Calu3 (cell line): ENCODE measurements at places on chromosomes 4 and X. TPM values are rescaled to one million over a fixed set of nuclear protein-coding genes. Genes with fewer than 3 reads are reported as not detected.

Gene ABCG2
- 0.24 and 0.44 TPM in 2 replicates for total RNA-seq

Gene TMEM255A
- not detected in 2 replicates for total RNA-seq

Gene LUZP4
- not detected in 2 replicates for total RNA-seq

Gene SCRG1
- not detected in 2 replicates for total RNA-seq

Gene SLC10A4
- 0.59 and 0.61 TPM in 2 replicates for total RNA-seq

Gene MTNR1A
- total RNA-seq = 1.6 and 2.9 TPM in 2 replicates

Gene SASH3
- not detected in 2 replicates for total RNA-seq

Gene RNF212
- not detected in 2 replicates for total RNA-seq

GRCh38 chr4:122480655-122481487 lies 24.3 kb upstream of the IL2 start:
- DNase-seq = no peak

- no peak for DNase-seq
Observed at GRCh38 chr4:31126881-31127398, 406.8 kb downstream of the PCDH7 start.

DNA sequence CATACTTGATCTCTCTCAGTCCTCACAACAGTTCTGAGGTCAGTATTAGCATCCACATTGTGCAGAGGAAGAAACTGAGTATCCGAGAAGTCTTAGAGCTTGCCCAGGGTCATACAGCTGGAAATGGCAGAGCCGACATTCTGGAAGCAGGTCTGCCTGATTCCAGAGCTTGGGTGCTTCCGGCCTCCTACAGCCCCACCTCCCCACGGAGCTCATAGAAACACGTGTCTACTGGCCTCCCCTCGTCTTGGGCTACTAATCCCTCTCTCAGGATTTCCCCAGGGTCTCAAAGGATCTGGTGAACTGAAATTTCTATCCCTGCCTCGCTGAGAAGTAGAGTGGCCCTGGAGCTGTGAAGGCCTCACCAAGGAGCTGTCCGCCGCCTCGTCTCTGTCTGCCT lies 12.0 kb upstream of the KDM5C start:
- DNase-seq = no peak

DNA sequence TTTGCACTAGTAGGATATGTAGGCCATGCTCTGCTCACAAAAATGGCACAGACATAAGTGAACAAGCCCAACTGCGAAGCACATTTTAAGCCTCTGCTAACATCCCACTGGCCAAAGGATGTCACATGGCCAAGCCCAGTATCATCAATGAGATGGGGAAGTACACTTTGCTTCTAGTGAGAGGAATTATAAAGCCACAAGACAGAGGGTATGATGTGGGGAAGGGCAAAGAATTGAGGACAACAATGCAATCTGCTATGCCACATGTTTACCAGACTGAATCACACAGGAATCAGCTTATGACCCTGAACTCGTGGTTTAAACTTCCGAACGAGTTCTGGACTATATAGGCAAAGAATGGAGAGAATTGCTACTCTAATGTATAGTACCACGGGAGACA lies 39.1 kb downstream of the SUPT20HL1 start:
- no peak for DNase-seq

DNA sequence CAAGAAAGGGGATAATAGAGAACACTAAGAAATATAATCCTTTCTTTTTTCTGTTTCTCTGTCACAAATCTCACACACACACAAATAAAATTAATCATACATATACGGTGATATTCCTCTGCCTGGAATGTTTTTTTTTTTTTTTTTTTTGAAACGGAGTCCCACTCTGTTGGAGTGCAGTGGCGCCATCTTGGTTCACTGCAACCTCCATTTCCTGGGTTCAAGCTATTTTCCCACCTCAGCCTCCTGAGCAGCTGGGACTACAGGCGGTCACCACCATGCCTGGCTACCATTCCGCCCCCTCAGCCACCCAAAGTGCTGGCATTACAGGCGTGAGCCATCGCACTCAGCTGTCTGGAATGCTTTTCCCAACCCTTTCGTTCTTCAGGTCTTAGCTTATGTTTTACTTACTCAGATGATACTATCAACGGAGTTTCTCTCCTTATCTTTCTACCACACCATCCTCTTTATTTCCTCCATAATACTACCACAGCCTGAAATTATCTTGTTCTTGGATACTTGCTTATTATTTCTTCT lies 69.3 kb downstream of the ANKRD17 start:
- DNase-seq = no peak

DNA sequence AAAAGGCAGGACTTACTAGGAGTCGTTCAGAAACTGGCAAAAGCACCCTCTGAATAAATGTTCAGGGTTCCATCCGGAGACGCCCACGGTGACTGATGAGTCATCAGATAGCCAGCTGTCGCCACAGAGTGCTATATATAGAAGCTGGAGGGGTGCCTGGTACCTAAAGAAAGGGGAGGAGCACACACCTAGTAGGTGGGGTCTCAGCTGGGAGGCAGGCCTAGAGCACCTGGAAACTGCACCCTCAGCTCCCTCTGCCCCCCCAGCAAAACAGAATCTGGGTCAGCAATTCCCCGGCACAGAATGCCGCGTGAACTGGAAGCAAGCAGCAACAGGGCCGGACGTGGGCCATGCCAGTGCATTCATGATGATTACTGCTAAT lies 242.0 kb downstream of the BCOR start:
- peak; percentile 45 for DNase-seq

GRCh38 chr4:24842356-24842755 lies 47.0 kb downstream of the SOD3 start:
- no peak for DNase-seq

DNA sequence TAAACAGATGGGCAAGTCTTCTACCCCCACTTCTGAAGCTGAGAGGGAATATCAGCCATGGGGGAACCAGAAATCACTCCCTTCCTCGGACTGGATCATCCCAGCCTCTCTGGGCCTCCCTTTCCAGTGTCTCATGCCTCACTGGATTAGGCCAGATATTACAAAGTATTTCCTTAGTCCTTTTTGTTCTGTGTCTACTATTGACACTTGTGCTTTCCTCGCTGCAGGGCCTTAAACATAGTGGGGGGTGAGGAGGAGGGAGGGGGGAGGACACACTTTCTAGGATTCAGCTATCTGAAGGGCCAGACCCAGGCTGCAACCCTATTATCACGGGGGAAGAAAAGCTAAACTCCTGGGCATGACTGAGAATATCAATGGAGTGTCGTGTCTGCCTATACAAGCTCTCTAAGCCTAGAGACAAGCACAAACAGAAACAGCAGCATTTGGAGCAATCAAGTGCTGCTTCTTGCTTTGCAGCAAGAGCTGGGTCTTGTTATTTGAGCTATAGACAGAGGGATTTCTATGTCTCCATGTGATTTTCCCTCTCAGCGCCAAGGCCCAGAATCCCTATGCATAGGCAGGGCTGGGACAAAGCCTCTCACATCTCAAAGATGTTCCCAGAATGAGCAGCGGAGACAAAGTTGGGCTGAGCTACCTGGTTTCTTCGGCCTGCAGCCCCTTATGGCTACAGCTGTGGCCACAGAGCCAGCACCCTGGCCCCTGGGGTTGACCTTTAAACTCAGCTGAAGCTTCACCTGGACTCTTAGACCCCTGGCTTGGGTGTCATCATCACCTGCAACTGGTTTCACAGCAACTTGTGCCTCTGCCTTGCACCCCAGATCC lies 20.2 kb downstream of the PJA1 start:
- no peak for DNase-seq

DNA sequence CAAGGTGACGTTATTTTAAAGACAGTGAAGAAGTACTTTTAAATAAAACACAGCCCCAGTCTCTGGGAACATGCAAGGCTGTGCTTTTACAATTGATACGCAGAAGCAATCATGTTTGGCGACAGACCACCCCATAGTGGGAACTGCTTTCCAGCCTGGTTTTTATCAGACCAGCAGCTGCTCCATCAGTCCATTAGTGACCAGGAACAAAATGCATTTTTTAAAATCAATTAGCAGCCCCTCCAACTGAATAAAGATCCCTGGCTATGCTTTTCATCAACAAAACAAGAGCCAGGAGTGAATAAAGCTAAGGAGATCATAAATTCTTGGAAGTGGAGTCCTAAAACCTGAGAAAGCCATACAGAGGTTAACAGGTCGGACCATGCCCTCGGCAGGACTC lies 153.0 kb upstream of the TENM3 start:
- DNase-seq = no peak

DNA sequence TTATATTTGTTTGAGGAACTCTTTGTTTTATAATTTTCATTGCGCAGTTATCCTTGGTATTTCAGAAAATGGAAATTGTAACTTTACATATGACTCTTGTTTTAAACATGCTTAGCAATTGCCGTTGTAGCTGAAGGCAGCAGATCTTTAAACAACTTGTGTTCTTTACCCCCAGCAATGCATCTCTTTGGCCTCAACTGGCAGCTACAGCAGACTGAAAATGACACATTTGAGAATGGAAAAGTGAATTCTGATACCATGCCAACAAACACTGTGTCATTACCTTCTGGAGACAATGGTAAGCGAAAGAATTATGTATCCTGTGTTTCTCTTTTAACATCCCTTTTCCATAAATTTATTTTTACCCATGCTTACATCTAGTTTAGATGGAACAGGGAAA lies 263.6 kb downstream of the DCTD start:
- DNase-seq = no peak

DNA sequence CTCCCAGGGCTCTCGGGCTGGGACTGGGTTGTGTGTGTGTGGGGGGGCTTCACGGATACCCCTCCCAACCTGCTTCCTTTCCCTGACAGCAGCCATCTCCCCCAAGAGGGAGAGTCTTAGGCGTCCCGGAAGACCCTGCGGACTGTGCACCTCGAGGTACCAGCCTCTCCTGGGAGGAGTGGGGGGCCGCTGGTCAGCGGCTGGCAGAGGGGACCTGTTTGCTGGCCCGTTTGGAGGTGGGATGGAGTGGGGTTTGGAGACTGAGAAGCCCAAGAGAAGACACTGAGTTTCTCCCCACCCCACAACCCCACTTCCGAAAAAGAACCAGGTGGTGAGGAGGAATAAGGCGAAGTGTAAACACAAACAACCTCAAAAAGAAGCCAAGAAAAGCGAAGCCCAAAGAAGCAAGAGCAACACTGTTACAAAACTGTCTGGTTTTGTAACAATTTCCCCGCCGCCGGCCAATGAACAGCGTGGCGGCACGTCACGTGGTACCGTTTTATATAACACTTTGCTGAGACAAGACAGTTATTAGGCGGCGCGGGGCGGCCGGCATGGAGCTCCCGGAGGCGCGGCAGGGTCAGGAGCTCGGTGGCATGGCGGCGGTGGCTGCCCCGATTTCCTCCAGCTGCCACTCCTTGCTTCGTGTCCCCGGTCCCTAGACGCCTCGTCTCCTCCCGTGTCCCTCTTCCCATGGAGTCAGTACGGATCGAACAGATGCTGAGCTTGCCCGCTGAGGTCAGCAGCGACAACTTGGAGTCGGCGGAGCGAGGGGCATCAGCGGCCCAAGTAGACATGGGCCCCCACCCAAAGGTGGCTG lies at the start of gene LONRF3:
Gene LONRF3, plus strand, starts transcription at position 531 of the 820 bp plus-strand sequence. Its CDS starts 163 bp downstream, at position 694.
- DNase-seq = peak; percentile 44

DNA sequence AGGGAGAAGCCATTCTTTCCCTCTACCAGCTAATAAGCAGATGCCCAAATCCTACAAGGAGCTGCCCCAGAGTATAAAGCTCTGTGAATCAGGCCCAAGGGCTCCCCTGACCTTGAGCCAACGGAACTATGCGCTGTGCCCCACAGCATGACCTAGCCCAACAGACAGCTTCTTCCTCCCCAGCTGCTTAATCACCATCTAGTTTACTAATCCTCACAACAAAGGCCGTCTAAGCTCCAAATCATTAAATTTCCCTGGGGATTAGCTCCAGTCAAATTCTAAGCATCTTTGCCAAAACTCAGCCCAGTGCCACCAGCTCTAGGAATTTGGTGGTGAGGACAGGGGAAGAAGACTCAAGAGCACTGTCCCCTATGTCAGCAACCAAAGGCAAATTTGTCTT lies 113.1 kb downstream of the SHROOM4 start:
- no peak for DNase-seq

- peak; percentile 79 for DNase-seq
Observed at GRCh38 chrX:46978341-46979291, 66.4 kb downstream of the JADE3 start.

DNA sequence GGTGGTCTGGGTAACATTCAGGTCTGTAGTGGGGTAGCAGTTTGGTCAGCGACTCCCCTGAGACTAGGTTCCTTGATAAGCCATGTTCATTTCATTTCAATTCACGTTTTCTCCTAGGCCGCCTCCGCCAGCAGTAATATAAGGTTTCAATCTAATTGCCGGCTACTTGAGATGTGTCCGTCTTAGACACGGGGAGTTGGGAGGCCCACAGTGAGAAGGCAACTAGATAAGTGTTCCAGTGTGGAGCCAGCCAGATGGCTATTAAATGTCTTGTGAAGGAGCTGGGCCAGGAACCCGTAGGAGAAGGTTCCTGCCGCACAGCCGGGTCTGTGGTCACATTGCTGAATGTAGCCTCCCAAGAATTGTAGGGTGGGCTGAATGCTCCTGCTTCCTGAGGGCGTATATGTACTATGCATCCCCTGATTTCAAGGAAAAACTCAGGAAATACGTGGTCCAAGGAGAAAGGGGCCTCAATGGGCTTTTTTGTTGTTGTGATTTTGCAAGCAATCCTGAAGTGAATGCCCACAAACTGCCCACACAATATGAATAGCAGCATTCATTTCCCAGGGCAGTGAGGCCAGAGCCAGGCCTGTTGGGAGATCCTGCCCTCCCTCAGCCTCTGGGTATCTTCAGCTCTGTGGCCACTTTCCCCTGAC lies 220.6 kb upstream of the RPL34 start:
- DNase-seq = no peak

- DNase-seq = peak; percentile 81
Observed at GRCh38 chrX:14528629-14529289, 577 bp upstream of the GLRA2 start.

DNA sequence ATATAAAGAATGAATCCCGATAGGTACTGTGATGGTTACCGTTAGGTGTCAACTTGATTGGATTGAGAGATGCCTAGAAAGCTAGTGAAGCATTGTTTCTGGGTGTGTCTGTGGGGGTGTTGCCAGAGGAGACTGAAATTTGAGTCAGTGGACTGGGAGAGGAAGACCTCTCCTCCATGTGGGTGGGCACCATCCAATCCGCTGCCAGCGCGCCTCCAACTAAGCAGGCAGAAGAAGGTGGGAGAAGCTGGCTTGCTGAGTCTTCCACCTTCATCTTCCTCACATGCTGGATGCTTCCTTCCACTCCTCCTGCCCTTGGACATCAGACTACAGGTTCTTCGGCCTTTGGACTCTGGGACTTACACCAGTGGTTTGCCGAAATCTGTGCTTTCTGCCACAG lies 40.1 kb downstream of the WFS1 start:
- no peak for DNase-seq

DNA sequence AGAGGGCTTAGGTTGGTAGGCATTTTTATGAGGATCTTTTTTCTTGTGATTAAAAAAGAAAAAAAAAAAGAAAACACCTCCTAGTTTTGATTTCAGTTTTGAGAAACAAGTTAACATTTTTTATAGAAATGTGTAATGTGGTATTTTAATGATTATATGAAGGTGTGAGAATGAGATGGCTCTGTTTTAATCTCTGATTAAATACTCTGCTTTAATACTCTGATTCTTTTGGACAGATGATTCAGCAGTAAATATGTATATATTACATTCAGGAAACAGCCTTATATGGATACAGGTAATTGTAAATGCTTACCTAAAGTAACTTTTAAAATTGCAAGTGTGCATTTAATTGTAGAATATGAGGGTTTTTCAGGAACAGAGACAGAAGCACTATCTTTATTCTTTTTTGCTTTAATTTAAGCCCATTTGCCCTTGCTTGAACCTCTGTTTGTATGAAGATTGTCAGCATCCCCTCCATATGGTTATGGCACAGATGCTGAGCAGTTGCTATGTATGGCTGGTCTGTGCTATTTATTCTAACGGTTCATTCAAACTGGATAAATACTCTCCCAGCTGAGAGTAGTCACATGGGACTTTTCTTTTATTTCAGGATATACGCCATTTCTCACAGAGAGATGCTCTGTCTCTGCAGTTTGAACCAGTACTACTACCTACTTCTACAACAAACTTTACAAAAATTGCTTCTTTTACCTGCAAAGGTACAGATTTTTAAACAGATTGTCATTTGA lies 101.0 kb upstream of the TLR2 start:
- no peak for DNase-seq
